ENCODE measurements at places on chromosomes 5 and 9.

GRCh38 chr5:53095931-53096525 lies 13.5 kb downstream of the MOCS2 start:
- peak; percentile 27 for DNase-seq

DNA sequence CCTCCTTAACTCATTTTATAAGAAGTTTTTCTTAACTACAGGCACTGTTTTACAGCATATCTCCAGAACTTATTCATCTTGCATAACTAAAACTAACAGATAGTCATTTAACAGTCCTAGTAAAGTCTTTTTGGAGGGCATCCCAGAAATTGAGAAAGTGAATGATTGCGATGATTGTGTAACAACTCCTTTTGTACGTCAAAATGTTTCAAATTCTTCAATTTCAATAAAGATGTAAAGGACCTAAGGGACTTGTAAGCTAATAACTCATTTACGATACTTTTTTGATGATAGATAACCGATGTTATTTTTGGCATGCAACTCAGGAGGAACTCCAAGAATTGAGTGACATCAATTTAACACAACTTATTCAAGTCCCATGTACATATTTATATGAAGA lies 42.7 kb downstream of the SVEP1 start:
- DNase-seq, result no peak

GRCh38 chr5:26192486-26192885 lies 845.9 kb downstream of the CDH9 start:
- no peak for DNase-seq

- no peak for DNase-seq
Observed at GRCh38 chr9:93022721-93023520, 35.6 kb upstream of the SUSD3 start.

DNA sequence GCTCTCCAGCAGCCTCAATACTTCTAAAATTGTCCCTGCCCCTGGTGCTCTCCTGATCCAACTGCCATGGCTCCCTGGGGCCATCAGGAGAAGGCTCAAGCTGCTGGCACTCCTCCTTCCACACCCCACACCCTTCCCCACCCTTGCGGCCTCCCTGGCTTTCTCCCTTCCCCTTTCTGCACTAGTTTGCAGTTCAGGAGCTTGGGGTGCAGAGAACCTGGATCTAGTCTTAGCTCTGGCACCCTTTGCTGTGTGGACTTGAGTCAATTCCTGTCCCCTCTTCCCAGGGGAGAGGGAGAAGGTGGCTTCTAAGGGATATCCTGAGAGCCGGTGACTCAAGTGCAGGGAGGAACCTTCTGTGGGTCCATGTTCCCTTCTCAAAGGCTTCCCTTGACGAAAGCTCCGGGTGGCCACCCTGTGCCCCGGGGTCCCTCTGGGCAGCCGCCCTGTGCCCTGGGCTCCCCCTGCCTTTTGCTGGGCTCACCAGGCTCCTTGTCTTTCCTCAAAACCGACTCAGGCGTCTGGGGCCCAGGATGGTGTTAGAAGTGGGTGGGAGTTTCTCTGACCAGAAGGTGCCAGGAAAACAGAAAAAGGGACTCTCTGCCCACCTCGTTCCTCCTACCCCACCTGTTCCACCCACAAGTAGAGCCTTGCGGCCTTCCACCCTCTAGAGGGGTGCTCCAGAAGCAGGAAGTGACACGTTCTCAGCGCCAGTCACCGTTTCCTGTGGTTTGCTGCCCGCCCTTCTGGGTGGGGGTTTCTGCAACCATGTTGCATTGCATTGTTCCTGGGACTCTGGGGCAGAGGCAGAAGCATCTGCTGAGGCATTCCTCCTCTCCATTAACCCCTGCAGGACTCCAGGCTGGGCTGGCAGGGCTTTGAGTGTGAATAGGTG lies 15.0 kb downstream of the GLIPR2 start:
- DNase-seq, result no peak

DNA sequence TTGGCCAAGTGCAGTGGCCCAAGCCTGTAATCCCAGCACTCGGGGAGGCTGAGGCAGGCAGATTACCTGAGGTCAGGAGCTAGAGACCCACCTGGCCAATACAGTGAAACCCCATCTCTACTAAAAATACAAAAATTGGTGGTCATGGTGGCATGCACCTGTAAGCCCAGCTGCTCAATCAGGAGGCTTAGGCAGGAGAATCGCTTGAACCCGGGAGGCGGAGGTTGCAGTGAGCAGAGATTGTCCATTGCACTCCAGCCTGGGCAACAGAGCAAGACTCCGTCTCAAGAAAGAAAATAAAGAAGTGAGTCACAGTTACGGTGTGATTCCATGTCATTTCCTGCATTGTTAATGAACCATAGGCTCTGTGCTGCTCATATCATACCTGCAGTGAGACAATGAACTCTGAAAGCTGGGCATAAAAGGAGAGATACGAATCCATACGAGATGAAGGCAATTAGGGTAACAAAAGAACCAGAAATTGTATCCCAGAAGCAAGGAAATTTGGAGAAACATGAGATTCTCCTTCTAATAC lies 44.6 kb downstream of the TIMD4 start:
- DNase-seq, result no peak

DNA sequence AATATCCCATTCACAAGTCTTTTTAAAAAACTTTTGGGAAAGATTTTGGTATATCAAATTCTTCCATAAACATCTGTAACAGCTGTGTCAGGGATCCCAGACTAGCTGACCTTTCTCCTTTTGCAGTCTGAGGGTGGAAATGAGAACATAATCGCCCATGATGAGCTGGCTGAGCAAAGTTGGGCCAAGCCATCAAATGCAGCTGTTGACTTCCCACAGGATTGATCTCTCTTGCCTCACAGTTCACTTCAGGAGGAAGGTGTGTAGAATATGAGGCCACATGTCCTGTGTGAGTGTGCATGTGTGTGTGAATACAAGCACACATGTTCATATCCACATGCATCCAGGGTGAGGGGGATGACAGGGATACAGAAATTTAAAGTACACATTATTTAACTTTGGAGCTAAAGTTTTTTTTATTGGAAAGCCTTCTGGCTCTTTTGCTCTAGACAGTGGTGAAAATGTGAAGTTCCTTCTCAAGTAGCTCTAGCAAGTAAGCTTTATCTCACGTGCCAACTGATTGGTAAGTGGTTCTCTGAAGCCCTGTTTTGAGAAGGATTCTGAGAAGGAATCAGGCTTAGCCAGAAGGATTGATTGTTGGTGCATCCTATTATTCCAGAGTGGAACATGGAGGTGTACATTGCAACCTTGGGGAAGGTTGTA lies 468.8 kb upstream of the DMAC1 start:
- DNase-seq, result no peak

DNA sequence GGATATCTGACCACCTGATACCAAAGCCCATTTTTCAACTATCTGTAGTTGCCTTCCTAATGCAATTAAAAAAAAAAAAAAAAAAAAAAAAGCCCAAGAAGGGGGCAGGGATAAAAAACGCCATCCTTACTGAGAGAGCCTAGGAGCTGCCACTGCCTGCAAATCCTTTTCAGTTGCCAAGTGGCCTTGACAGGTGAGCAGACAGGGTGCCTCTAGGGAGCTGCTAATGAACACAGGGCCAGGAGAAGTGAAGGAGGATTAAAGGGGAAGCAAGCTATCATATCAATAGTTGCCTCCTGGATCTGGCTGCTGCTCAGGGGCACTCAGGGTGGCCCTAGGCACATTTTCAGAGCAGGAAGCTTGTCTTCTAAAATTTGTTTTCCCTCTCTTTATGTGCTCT lies 547.4 kb downstream of the TLE1 start:
- no peak for DNase-seq

DNA sequence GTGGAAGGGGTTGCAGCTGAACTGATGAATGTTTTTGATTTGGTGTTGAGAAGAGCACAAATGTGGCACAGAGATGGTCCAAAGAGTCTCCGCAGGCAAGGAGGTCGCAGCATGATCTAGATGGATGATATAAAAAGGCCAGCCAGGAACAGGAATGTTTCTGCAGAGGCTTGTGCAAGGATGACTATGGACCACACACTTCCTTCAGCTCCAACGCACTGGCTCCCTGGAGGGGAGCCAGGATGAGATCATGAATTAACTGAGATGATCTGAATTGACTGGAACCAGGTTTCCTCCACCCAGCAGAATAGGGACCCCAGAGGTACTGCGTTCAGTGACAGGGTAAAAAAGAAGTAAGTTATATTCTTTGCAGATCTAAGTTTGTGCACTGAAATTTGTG lies 89.0 kb downstream of the ARSB start:
- DNase-seq, result no peak

DNA sequence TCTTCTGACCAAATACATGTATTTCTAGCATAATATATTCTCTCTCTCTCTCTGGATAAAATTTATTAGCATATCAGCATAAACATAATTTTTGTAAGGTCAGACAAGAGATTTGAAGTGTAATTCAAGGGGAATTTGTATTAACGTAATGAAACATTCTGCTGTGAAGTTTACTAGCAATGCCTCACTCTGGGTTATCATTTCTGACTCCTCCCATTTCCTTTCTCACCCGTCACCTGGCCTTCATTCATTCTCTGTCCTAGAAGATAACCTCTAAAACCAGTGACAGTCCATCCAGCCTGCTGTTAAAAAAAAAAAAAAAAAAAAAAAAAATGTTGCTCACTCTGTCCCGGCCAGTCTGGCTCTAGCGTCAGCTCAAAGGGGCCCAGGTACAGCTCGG lies 27.1 kb downstream of the GRAMD2B start:
- no peak for DNase-seq
